Stimulated activated CD4-positive, alpha-beta T cell treated with anti-CD3 and anti-CD28 coated beads, Interleukin-4, amount 100 ng/mL, for 1 hour (primary cell): ENCODE measurements at places on chromosomes 2 and 18.

- DNase-seq: no peak
These were observed 366.4 kb downstream of the XIRP2 start for GRCh38 chr2:167254721-167255120.

- DNase-seq: no peak
These were observed 225.3 kb upstream of the AGAP1 start for GRCh38 chr2:235268535-235268934.

DNA sequence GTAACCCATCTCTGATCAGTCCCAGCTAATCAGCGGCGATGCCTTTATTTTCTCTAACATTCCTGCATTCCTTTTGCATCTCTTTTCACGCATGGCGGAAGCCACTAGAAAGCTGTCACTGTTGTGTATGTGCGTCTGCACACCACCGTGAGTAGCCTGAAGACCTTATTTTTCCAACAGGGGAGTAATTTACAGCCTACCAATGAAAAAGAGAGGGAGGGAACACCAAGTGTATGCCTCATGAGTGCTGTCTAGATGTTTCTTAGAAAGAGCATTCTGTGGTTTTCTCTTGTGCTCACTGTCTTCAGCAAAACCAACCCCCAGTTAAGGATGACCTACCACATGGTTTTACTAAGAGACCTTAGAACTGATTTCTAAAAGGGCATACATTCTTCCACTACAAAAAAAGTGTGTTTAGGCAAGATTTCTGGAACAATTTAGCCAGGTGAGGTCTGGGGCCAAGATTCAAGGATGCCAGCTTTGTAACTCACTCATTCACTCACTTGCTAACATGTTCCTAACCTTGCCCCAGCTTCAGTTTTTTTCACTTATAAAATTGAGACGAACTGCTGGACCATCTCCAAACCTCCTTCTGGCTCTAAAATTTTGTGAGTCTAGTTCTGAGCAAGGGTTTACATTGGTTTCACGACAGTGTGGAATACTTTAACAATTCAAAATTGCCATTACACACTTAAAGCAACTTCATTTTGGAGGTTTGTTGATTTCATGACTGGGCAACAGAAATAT lies 51.4 kb downstream of the BCL2 start:
- DNase-seq: no peak

DNA sequence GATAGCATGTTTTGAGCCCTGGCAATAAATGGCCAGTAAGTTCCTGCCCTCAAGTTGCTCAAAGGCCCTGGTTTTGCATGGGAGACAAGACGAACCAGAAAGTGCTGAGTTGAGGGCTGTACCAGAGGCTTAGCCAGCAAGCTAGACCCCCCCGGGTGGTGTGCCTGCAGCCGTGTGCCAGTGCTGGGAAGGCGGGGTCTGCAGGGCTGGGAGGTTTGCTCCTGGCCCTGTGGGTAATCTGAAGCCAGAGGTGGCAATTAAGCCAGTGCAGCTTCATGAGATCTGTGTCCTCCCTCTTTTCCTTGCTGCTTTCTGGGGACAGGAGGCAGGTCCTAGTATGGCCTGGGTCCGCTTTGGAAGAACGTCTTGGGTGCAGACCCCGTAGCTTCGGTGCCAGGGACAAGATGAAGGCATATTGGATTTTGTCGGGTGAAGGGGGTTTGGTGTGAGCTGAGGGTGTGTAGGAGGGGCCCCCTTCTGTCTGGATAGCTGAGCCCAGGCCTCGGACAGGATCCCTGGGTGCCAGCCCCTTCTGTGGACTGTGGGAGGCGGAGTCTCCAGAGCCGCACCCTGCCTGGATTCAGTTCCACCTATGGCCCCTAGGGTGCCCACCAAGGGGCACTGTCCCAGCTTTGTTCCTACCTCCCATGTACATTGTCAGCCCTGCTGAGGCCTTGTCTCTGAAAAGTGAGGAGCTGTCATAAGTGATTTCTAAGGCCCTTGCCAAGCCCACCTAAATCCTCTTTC lies 15.6 kb downstream of the ATOH8 start:
- no peak for DNase-seq

- no peak for DNase-seq
These were observed 144.2 kb upstream of the ARL4C start for GRCh38 chr2:234641086-234641485.

GRCh38 chr18:50518787-50519546 lies 40.9 kb upstream of the MAPK4 start:
- no peak for DNase-seq

GRCh38 chr2:120860579-120860922 lies 124.9 kb downstream of the GLI2 start:
- DNase-seq: no peak

DNA sequence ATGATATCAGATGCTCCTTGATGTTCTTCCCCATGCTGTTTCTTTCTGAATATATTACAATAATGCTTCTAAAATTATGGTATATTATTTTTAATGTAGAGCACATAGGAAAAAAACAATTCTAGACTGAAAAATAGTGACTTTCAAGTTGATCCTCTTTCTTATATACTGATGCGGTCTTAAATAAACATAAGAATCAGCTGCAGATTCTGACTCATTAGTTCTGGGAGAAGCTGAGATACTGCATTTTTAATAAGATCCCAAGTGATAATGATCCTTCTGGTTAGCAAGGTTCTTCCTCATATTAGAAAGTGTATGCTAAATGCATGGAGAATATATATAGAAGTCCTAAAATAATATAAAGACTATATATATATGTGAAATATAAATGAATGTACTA lies 124.9 kb downstream of the XIRP2 start:
- DNase-seq: no peak

DNA sequence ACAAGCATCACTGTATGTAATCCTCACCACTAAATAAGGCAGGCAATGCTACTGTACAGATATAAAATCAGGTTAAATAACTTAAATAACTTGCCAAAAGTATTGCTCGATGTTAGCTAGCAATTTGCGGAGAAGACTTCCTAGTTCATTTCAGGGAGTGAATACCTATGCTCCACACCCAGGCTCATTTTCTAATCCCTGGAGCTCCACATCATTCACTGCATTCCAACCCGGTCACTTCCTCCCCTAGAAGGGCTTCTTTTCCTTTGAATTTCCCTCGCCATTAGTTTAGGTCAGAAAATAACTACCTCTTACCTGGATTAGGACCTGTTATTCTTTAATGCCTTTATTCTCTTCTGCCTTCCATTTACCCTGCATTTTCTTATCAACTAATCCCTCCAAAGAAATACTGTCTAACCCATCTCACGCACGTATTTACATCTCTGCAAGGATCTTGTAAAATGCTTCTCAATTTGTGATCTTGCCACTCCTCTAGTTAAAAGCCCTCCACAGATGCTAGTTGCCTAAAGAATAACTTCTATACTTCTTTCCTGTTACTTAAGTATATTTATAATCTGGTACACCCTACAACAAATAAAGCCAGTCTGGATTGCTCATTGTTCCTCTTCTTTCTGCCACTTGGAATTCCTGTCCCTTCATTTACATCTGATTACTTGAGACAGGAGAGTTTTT lies 599.8 kb downstream of the NRXN1 start:
- no peak for DNase-seq

DNA sequence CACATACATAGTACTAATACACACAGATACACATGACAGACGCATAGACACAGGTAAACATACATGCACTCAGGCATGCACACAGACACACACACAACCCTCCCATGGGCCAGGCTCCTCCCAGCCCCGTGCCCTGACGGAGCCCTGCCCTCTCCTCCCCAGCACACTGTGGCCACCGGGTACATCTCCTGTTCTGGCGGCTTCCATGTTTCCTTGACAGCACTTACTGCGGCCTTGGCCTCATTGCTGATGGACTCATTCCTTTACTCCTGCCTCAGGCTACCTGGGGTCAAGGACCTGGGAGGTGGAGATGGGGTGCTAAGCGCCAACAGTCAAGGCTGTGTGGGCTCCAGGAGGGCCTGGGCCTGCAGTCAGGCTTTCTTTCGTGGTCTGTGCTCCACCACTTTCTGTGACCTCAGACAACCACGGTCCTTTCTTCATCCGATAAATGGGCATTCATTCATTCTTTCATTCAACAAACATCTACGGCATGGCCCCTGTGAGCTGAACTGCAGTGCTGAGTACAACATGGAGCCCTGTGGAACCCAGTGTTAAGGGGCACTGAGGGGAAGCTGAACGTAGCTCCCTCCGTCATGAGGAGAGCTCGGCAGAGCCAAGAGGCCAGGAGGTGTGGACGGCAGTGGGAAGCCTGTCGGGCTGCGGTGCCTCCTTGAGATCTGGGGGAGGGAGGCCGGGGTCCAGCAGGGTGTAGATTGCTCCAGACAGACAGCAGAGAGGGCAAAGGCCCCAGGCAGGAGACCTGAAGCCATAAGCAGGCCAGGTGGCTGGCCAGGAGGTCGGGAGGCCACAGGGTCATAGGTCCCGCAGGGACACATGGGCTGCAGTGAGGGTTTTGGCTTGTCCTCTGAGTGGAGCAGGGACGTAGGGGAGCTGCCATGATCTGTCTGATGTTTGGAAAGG lies 190.4 kb upstream of the HDAC4 start:
- DNase-seq: no peak

DNA sequence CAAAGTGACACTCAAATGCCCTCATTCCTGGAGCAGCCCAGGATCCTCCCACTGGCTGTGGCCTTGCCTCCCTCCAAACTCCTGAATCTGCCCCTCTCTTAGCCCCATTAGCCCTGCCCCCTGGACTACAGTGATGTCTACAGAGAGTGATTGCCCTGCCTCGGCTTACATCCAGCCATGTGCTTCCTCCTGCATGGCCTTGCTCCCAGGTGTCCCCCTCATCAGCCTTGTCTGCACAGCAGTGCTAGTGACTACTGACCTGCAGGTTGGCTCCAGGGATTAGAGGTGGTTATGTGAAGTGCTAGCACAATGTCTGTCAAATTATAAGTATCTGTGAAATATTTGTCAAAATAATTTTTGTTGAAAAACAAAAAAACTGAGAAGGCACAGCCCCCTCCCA lies 259.1 kb upstream of the MYT1L start:
- no peak for DNase-seq

DNA sequence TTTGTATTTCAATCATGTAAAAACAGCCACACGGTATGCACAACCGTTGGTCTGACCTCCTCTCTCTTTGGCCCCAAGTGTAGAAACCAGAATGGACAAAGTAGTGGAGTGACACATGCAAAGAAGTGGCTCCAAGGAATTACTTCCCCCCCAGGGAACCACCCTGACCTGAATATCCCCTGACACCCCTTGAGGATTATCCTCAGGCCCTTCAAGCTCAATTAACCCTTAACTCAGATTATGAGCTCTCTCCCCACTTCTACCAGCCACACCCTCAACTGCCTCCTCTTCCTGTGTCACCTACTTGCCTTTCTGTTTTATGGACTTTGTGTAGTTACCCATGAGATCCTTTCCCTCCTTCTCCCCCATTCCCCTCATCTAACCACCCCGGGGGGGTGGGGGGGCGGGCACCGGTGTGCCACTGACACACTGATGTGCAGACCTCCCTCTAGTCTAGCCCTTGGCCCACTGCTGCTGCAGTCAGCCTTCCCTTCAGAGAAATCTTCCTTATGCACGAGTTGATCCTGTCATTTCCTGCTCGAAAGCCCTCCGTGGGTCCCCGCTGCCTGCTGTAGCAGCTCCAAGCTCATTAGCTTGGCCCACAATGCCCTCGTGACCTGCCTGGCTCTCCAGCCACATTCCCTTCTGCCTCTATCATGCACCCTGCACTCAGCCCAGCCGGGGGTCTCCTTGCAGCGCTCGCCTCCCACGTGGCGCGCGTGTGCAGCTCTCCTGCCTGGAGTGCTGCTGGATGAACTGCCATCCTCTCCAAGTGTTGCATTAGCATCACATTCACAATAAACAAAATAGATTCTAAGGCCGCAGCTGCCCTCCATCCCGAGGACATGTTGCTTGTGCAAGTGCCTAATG lies 40.1 kb upstream of the TMEM177 start:
- no peak for DNase-seq

- DNase-seq: no peak
These were observed 29.3 kb downstream of the PTRHD1 start for GRCh38 chr2:24763843-24764242.

DNA sequence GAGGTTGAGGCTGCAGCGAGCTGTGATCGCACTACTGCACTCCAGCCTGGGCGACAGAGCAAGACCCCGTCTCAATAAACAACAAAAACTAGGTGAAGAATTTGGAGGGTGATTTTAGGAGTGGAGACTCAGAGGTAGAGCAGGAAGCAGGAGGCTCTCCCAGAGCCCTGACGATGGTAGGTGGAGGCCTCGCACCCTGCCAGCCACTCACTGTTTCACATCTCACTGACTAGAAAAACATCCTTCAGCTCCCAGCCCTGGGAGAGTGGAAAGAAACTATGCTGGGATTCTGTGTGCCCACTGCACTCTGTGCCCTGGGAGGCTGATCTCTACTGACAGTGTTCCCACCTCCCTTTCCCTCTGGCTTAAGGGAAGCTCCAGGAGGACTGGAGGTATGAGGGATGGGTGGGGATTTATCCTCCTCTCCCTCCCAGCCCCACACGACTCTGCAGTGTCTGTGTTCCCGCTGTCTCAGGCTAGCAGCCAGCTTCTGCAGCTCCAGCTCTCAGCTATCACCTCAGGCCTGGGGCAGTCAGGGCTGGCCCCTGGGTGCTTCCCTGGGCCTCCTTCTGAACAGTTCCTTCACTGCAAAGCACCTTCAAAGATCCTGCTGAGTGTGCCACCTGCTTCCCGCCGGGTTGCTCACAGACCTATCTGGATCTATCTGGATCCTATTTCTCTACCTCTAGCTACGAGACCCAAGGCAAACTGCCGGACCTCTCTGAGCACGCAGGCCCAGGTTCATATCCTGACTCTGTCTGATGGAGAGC lies 9.6 kb downstream of the CIB4 start:
- no peak for DNase-seq

- no peak for DNase-seq
These were observed 35.6 kb upstream of the APCDD1 start for GRCh38 chr18:10418836-10419235.

DNA sequence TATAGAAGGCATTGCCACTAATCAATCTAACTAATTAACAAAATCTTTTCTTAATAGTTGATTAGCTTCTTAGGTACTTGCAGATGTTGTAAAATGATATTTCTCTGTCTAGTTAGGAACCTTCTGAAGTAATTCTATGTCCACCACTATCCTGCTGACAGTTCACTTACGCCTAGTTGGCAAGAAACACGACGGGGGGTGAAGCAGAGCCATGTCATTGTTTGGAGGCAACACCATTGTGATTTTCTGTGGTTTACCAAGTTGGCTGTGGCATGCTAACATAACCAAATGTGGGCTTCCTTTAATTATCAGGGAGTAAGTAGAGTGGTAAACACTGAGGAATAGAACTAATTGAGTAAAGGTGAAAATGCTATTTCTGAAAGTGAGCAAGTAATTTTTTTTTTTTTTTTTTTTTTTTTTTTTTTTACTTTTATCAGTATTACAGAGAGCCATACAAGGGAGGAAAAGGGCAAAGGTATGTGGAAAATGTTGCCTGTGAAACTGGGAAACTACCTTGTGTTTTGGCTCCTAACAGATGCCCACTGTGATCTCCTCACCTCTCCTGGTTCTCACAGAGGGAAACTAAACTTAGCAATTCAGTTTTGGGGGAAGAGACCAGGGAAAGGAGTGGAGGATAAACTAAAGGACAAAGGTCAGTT lies 126.8 kb downstream of the MEIS1 start:
- DNase-seq: no peak

DNA sequence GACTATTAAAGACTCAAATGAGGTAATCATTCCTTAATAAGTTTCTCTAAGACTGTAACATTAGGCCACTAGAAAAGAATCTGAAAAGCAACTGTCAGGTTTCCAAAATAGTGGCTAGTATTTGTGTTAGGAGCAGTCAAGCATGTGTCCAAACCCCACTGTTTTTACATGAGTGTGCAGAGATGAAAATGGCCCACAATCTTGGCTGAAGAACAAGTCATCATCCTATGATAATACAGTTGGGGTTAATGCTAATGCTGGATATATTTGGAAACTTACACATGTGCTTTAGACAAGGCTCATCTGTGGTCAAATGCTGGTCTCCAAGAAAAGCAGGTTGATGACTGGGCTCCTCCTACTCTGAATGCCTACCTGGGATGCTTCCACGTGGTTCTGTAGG lies 73.6 kb downstream of the MAIP1 start:
- DNase-seq: no peak
